ENCODE measurements at places on chromosomes 4 and X.

DNA sequence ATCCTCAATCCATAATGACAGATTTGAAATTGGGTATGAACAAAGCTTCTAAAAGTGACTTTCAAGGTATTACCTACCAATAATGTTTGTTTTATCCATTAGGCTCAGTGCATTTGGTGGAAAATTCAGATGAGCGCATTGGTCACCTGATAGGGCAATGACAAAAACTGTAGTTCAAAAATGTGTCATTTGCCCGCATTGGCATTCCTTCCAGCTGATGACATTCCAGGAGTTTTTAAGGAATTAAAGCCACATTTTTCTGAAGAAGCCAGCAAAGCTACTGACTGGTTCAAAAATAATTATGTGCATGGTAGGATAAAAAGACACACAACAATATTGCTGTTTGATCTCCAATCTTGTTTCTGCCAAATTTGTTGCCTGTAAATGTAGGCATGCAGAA, 473.4 kb upstream of the CPEB2 start:
- no peaks in the 10 kb centered on the region for H3K36me3 ChIP-seq
- H3K27me3 ChIP-seq: no peaks in the 10 kb centered on the region
- peaks cover 6% of the 10 kb centered on the region for H3K4me1 ChIP-seq
- no peak overlapping the region for H3K27ac ChIP-seq
- no peak for ATAC-seq

GRCh38 chrX:41472231-41472815, 25.2 kb downstream of the NYX start:
- no peak overlapping the region for H3K27ac ChIP-seq
- H3K36me3 ChIP-seq: no peaks in the 10 kb centered on the region
- ATAC-seq: no peak
- H3K4me3 ChIP-seq: no peak overlapping the region
- no peaks in the 10 kb centered on the region for H3K27me3 ChIP-seq
- no peaks in the 10 kb centered on the region for H3K4me1 ChIP-seq

- H3K27ac ChIP-seq: no peak overlapping the region
- no peaks in the 10 kb centered on the region for H3K4me1 ChIP-seq
- H3K36me3 ChIP-seq: no peaks in the 10 kb centered on the region
- H3K4me3 ChIP-seq: no peak overlapping the region
- H3K27me3 ChIP-seq: no peaks in the 10 kb centered on the region
Measured at GRCh38 chr4:184007891-184008290, 102.8 kb downstream of the STOX2 start.

GRCh38 chrX:19496711-19497110, 18.6 kb downstream of the MAP3K15 start:
- no peak overlapping the region for H3K4me3 ChIP-seq
- H3K27ac ChIP-seq: no peak overlapping the region
- no peaks in the 10 kb centered on the region for H3K4me1 ChIP-seq
- no peaks in the 10 kb centered on the region for H3K36me3 ChIP-seq
- no peaks in the 10 kb centered on the region for H3K27me3 ChIP-seq
- no peak for ATAC-seq

DNA sequence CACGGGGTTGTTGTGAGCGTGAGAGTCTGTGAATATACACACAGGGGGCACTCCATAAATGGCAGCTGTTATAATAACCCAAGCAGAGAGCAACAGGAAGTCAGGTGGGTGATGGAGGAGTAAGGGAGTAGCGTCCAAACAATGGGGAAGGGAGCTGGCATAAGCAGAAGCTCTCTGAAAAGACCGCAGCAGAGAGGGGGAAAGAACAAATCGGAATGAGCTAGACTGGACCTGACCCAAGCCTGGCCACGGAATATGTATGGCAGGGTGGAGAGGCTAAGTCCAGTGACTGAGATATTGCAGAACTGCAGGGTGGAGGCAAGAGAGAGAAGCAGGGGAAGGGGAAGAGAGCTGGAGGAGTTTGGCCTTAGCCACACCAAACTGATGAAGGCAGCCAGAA, 6.5 kb upstream of the GJB1 start:
- no peak for ATAC-seq
- no peak overlapping the region for H3K27ac ChIP-seq
- peaks cover 13% of the 10 kb centered on the region for H3K27me3 ChIP-seq
- H3K4me3 ChIP-seq: no peak overlapping the region
- H3K4me1 ChIP-seq: peaks cover 6% of the 10 kb centered on the region

DNA sequence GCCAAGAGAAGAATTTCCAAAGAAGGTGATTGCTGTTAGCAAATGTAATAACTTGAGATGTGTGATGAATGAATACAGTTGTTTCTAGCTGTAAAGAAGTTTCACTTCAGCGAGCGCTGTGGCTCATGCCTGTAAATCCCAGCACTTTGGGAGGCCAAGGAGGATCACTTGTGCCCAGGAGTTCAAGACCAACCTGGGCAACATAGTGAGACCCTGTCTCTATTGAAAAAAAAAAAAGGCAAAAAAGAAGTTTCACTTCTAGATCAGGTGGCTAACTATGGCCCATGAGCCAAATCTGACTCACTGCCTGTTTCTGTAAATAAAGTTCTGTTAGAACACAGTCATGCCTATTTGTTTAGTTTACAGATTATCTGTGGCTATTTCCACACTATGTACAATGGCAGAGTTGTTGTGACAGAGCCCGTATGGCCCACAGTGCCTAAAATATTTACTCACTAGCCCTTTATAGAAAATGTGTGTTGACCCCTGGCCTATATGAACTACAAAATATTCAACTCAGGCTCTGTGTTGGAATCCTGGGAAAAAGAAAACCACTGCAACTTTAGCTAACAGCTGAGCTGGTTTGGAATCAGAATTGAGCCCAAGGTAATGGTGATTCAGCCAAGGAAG, 54.1 kb upstream of the PRPS1 start:
- no peaks in the 10 kb centered on the region for H3K4me1 ChIP-seq
- no peaks in the 10 kb centered on the region for H3K27me3 ChIP-seq
- ATAC-seq: no peak
- no peaks in the 10 kb centered on the region for H3K36me3 ChIP-seq
- H3K4me3 ChIP-seq: no peak overlapping the region

GRCh38 chr4:19375931-19376330, 875.8 kb upstream of the SLIT2 start:
- no peak overlapping the region for H3K27ac ChIP-seq
- no peaks in the 10 kb centered on the region for H3K36me3 ChIP-seq
- H3K4me1 ChIP-seq: no peaks in the 10 kb centered on the region
- H3K27me3 ChIP-seq: no peaks in the 10 kb centered on the region
- no peak overlapping the region for H3K4me3 ChIP-seq

- no peak overlapping the region for H3K4me3 ChIP-seq
- H3K36me3 ChIP-seq: no peaks in the 10 kb centered on the region
- H3K27ac ChIP-seq: no peak overlapping the region
- no peaks in the 10 kb centered on the region for H3K4me1 ChIP-seq
- H3K27me3 ChIP-seq: peaks cover 43% of the 10 kb centered on the region
- no peak for ATAC-seq
Measured at GRCh38 chr4:15870079-15870478, 68.5 kb downstream of the FGFBP1 start.

Measured in stimulated activated memory B cell treated with anti-CD40 and anti-IgM and Interleukin-4, amounts not matched to agents 10 μg/mL and 1 μg/mL and 100 μg/mL, for 72 hours (primary cell).